Activated CD8-positive, alpha-beta memory T cell treated with anti-CD3 and anti-CD28 coated beads, Interleukin-2, amount 50 U/mL, for 4 hours (primary cell): ENCODE measurements at places on chromosomes 7 and 10.

GRCh38 chr10:31520986-31521831 is 202.2 kb downstream of the ZEB1 start:
- no peak for DNase-seq

DNA sequence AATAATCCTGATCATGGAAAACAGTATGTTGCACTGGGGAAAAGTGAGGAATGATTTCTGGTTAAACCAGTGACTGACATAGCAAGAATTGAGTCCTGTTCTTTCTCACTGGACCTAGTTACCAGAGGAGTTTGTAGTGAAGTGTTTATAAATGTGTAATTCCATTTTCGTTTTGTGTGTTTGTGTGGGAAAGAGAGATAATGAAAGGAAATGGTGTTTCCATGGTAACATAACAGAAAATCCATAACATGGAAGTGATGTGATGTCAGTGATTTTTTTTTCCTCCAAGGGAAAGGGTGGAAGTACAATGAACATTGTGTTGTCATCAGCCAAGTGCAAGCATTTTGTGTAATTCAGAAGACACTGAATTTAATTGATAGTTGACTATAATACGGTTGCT is 283.9 kb downstream of the PLXDC2 start:
- no peak for DNase-seq

GRCh38 chr7:97752215-97752614 is 20.3 kb downstream of the TAC1 start:
- no peak for DNase-seq

GRCh38 chr10:110641256-110641655 is 2.9 kb upstream of the RBM20 start:
- peak; percentile 37 for DNase-seq

DNA sequence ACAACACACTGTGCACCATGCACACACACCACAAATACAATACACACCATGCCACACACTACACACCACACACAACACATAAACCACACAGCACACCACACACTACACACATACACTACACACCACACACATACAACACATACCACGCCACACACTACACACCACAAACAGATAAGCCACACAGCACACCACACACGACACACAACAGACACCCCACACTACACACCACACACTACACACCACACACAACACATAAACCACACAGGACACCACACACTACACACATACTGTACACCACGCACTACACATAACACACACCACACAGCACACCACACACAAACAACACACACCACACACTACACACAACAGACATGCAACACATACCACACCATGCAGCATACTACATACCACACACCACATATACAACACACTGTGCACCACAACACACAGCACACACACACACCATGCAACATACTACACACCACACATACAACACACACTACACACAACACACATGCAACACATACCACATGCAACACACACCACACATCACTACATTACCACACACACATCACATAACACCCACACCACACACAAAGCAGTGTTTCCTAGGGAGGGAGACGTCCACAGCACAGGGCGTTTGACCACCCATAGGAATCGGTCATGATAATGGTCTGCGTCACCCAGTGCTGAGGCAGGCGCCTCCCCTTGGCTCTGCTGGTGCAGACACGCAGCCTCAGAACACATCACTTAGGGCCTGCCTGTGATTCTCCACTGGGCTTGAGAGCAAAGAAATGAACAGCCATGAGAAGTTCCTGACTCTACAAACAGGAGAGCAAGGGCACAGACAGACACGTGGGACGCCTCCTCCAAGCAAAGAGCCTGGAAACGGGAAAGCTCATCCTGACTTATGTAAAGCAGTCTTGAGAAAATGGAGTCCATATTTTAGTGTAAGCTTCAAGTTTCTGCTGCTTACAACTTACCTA is 458.3 kb downstream of the PTPRN2 start:
- no peak for DNase-seq

DNA sequence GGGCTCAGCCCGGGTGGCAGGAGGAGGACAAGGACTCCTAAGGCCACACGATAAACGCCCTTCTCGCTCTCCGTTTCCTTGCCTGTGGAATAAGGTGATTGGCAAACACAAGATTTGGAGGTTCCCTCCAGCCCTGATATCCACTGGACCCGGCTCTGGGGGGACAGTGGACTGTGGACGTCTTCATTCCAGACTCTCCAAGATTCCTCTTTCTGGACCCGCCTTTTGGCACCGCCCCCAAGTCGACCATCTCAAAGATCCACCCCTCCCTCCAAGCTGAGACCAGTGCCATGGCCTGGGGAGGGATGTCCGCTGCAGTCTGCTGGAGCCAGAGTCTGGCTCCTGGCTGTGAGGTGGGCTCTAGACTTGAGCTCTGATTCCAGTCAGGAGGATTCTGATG is 23.6 kb downstream of the ZNF783 start:
- DNase-seq: no peak

DNA sequence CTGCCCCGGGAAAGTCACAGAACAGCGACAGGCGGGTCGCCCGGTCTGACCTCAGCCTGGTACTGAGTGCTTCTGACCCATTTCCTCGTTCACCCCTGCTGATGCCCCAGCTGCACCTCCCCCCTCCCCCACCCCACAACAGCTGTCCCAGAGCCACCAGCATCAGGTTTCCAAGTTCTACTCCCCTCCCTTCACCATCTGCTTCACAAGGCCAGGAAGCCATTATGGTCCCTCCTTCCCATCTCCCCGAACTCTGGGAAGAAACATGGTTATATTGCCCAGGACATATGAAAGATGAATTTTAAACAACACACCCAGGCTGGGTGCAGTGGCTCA is 301.9 kb upstream of the GALNT17 start:
- no peak for DNase-seq
